ENCODE measurements at places on chromosomes 2 and 18. TPM values are rescaled to one million over a fixed set of nuclear protein-coding genes. Genes with fewer than 3 reads are reported as not detected.

DNA sequence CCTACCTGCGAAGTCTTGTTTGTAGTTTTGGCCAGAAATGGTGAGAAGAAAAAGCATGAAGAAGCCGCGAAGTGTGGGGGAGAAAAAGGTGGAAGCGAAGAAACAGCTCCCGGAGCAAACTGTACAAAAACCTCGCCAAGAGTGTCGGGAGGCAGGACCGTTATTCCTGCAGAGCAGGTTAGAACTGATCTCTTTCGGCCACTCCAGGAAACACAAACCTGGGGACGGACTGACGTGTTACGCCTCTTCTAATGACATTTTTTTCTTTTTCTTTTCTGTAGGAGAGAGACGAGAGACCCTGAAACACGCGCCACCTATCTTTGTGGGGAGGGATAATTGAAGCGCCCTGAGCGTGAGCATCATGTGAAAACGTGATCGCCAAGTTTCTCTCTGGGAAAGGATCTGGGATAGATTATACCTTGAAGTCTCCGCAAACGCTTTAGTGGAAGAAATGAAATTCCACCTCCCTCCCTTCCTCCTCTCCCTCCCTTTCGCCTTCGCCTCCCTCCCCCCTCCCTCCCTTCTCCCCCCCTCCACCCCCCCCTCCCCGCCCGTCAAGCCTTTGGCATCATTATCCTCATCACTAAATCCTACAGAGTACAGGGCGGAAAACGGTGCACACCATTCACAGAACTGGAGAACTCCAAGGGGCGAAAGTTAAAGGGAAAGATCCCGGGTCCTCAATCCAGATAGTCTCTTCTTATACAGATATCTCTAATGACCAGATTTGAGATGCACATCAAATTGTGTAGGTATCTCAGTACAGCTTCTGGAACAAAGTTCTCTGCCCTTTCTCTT is at the start of gene ZEB2:
Gene ZEB2 (minus strand): TSS at position 186 of the 798 bp plus-strand sequence. CDS start 2,769 bp downstream, outside the sequence.
- peak; percentile 84 for DNase-seq

RNF144A gene
- 7.3 TPM for total RNA-seq

DNA sequence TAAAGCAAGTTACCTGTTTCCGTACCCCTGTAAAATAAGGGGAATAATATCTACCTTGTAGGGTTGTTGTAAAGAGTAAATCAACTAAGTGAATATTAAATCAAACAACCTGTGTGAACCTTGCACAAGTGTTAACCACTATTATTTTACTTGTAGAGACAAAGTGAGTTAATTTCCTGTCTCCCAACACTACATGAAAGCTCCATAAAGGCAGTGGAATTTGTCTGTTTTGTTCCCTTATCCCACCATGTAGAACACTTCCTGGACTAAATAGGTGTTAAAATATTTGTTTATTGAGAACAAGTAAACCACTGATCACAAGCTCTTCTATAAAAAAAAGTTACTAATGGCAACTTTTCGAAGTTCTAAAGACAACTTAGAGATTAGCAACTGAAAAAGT is 3.3 kb downstream of the ARL5A start:
- no peak for DNase-seq

GRCh38 chr2:226548732-226549131 is 250.9 kb downstream of the IRS1 start:
- no peak for DNase-seq

DNA sequence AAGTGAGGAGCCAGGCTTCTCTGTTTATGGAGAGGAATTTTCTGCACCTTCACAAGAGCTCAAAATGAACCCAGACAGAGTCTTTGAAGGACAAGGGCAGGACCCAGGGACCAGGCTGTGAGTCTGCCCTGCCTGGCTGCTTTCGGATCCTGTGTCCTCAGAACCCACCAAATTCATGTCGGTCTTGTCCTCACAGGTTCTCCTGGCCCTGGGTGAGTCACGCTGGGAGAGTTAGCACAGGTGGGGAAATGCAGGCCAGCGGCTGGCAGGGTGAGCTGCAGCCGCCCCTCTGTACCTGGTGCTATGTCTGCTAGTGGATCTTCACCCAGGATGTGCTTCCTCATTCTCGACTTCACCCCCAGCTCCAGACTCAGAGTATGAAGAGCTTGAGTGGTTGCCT is 35.8 kb upstream of the TPO start:
- DNase-seq = no peak

MC4R gene
- not detected for total RNA-seq

LYG1 gene
- total RNA-seq = 0.37 TPM

DNA sequence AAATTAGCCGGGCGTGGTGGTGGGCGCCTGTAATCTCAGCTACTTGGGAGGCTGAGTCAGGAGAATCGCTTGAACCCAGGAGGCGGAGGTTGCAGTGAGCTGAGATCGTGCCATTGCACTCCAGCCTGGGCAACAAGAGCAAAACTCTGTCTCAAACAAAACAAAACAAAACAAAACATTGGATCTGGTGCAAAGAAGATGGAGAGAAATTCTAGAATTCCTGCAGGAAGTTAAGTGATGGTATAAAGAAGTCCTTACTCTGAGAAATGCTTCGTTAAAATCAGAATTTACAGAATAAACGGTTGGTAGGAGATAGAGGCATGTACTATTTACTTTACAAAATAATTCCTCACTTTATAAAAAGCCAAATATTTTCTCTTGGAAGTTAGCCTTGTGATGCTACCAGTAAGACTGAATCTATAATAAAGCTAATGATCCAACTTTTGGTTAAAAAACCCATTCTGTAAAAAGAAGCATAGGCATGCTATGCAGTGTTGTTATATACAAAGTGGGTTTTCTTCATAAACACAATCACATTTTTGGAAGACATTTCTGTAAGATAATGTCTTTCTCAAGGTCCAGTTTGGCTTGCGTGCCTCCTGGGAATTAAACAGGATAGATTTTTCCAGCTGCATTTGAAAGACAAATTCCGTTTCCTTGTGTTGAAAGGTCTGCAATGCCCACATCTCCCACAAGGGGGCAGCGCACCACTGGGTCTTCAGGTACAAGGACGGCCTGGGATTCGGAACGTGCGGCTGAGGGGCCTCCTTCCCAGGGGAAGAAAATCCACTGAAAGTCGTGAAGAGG is 35.6 kb upstream of the PNO1 start:
- DNase-seq = peak; percentile 86

DNA sequence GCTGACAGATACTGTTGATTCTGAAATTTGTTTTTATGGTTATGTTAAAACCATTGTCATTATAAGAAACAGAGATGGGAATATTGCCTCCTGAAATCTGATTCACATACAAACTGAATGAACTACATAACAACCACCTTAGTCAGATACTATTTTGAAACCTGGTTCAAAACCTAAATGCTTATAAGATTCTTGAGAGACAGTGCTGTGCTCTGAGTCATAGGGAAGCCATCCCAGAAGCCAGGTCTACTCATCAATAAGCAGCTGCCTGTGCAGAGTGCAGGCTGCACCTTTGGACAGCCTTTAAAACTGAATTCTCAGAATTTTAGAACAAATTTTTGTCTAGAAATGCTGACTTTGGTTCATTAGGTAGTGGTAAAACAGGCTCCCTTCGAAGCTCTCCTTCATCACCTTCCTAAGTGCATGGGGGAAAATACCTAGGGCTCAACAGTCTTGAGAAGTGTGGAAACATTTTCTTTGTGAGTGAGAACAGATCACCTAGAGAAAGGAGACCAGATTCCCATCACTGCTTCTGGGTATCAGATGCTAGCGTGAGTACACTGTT is at the start of gene SERPINB7:
Gene SERPINB7 (plus strand): TSS at position 253 of the 565 bp plus-strand sequence. CDS start 6,955 bp downstream, outside the sequence.
- DNase-seq = peak; percentile 46

DNA sequence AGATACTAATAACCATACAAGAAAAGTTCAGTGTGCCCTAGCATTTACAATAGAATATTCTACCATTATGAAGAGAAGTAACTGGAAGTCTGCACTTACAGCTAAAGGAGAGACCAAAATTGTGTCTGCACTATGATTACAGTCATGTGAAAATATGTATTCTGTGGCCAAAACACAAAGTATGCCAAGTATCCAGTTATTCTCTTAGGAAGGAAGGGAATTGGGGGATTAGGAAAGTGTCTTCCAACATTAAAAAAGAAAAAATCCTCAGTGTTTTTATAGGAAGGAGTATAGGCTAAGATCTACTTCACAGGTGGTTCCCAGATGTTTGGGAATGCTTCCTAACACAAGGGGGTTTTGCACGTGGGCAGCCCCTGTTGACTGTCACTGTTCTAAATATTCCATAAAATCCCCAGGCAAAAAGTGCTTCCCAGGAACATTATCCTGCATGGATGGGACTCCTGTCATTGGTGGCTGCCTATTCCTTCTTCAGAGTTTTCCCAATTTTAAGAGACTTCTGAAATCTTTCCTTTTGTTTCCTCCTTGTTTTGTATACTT is 180.2 kb upstream of the KLHL29 start:
- no peak for DNase-seq

GRCh38 chr2:149926149-149926548 is 338.6 kb upstream of the MMADHC start:
- no peak for DNase-seq

GRCh38 chr2:60453872-60454271 is 99.6 kb downstream of the BCL11A start:
- DNase-seq = no peak

DNA sequence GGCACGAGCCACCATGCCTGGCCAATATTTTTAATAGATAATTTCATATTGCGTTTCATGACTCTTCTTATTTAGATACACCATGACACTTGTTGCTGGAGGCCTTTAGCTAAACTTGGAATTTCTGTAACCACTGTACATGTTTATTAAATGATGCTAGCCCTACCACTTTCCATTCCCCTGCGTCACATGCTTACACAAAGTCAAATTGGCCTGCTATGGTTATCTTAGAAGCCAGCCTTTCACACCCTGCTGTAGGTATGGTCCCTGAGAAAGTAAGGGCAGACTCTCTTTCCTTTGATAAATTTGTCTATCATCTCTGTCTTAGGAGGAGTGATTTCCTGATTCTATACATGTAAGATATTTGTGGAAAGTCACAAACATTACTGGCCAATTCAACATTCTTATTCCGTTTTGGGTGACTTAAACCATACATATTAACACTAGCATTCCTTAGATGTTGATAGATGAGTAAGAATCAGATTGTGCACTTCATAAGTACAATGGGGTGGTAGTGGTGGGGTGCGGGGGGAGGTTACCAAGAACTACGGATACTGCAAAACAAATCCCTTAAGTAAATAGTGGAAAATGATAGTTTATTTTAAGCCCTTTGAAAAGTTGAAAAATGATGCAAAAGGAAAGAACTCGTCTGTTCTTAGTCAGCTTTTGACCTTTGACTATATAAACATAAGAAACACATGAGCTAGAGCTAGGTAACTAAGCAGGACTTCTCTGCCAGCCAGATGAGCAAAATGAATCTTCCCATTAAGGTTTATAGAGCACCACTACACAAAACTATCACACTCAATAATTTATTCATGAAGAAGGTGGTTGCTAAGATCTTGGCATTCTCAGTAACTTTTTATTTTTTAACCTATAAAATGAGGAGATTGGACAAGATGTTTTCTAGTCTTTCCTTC is 7.9 kb upstream of the NDUFV2 start:
- peak; percentile 92 for DNase-seq

GRCh38 chr2:124704071-124704925 is 679.2 kb downstream of the CNTNAP5 start:
- DNase-seq = no peak

- no peak for DNase-seq
These were observed 1039.0 kb downstream of the SOCS6 start for GRCh38 chr18:71327850-71328249.

ANKRD23 gene
- total RNA-seq = 2.5 TPM
